ENCODE measurements at places on chromosomes 4 and X.

GRCh38 chr4:177810220-177810619, 368.0 kb upstream of the AGA start:
- DNase-seq = no peak

GRCh38 chr4:184417802-184418511, 56.4 kb downstream of the IRF2 start:
- DNase-seq = peak; percentile 59

DNA sequence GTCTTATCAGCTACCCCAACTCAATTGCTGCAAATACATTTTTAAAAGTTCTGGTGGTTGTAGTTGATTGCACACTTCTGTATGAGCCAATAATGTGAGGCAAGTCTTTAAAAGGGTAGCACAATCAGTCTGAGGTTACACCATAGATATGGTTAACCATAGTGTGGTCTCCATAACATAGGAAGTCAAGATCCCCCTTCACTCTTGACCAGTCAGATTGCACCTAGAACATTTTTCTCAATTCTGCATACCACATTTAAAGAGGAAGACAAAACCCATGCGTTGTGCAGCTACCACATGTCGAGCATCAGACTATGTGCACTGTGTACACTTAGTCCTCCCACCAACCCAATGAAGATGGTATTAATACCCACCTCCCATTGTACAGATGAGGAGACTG, 26.5 kb upstream of the CYBB start:
- DNase-seq = no peak

DNA sequence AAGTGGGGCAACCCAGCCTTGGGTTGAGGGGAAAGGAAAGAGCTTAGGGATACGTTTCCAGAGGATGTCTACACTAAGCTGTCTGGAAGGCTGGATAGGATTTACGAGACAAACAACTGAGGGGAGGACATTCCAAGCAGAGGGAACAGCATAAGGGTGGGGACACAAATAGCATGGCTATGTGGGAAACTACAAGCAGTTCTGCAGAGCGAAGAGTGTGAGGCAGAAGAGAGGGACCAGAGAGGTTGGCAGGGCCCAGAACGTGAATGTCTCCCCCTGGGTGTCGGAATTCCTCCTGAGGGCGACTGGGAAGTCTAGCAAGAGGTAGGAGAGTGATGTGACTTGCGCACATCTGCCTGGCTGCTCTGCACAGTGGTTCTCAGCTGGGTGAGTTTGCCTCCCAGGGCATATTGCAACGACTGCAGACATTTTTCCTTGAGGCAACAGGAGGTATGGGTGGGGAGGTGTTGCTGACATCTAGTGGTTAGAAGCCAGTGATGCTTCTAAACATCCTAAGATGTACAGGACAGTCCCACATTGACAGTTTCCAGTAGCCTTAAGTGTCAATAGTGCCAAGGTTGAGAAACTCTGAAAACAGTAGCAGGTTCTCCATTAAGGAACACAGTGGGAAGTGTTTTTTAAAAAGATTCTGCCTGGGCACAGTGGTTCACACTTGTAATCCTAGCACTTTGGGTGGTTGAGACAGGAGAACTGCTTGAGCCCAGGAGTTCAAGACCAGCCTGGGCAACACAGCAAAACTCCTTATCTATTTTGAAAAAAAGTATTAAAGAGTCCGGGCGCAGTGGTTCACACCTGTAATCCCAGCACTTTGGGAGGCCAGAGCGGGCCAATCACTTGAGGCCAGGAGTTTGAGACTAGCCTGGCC, 9.2 kb downstream of the NDUFA1 start:
- peak; percentile 60 for DNase-seq

Data from GM13976 (cell line).